ENCODE measurements at places on chromosomes 13 and 19.

DNA sequence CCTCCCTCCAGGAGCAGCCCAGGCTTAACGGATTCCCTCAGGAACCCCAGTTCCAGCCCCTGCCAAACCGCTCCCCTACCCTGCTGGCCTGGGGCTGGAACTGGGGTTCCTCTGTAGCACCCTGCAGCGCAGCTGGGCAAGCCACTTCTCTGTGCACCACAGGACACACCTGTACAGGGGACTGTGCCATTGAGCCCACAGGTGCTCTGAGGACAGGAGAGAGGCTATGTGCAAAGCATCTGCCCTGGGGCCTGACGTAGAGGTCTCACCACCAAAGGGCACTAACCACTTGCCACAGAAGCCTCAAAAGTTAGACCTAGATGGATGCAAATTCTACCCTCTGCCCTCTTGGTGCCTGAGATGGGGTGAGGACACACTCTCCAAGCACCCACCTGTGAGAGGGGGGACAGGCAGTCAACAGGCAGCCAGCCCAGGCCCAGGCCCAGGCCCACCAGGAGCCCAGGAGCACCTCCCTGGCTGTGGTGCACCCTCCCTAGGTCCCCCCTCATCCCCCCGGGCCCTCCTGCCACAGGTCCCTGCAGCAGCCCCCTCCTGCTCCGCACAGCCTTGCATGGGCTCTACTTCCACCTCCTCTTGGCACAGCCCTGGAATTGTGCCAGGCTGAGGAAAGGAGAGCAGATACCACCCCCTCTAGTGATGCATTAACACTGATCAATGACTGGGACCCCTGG, 27.6 kb upstream of the SLC35E1 start:
- no peak for DNase-seq

GRCh38 chr13:62482351-62482750, 1066.7 kb upstream of the PCDH20 start:
- DNase-seq = no peak

- DNase-seq = no peak
These were observed 180.6 kb downstream of the FOXO1 start for GRCh38 chr13:40485611-40486517.

DNA sequence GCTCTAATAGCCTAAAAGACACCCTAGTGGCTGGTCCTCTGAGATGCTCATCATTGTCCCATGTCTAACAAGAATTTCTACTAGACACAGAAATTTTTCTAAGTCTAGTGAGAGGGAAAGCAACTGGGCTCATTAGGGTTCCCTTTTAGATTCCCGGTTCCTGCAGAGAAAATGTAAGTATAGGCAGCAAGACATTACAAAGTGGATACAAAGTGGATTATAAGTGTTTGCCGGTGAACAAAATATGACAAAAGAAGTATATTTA, 20.8 kb upstream of the TMTC4 start:
- no peak for DNase-seq

- no peak for DNase-seq
These were observed 30.1 kb upstream of the SLC7A10 start for GRCh38 chr19:33255781-33256180.

DNA sequence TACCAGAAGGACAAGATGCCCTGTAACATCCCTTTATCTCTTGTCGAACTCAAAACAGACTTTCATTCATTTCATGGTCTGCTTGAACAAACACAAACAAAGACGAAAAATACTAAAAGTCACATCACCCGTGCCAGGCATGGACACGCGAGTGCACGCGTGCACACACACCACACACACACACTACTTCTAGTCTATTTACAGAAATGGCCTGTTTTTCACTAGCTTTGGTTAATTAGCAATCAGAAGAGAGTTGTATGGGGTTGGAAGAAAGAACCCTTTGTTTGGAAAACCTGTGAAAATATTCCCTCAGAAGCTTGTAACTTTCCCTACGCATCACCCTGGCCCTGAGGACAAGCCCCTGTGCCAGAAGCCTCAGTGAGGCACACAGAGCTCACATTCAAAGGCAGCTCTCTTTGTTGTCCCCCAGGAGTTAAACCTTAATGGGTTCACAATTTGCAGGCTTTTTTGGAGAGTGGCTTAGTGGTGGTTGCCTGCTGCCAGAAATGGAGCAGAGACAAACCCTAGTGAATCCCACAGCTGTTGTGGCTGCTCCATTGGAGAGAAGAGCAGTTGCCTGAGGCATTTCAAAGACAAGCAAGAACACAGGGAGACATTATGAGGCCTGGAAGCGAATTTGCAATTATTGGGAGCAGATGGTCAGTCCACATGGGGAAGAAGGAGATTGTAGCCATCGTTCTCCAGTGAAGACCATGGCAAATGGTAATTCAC, 55.9 kb downstream of the STARD13 start:
- no peak for DNase-seq

GRCh38 chr19:3112375-3113099, 18.4 kb downstream of the GNA11 start:
- DNase-seq = no peak

- DNase-seq = no peak
These were observed 755 bp upstream of the ZNF726 start for GRCh38 chr19:23913931-23914330.

GRCh38 chr19:46932346-46932745, 71.5 kb downstream of the ARHGAP35 start:
- no peak for DNase-seq

DNA sequence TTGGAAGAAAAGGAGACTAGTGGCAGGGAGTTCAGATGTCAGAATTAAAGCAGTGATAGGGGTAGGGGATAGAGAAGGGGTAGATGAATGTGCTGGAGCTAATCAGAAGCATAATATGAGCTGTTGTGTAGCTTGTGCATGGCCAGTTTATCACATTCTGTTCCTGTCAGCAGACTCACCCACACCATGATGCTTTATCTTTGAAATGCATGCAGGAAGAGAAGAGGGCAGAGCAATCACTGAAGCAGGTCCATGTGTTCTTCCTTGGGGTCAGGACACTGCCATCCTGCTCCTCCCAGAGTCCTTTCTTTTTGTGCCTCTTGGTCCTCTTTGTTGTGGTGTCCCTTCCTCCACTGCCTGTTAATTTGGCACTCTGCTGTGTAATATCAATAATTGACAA, 5.8 kb downstream of the CHAMP1 start:
- no peak for DNase-seq

DNA sequence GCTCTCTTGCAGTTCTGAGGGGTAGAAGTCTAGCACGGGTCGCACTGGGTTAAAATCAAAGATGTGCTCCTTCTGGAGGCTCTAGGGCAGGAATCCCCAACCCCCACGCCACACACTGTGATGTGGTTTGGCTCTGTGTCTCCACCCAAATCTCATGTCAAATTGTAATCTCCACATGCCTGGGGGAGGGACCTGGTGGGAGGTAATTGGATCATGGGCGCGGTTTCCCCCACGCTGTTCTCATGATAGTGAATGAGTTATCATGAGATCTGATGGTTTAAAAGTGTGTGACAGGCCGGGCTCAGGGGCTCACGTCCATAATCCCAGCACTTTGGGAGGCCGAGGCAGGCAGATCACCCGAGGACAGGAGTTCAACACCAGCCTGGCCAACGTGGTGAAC, 26.6 kb upstream of the CALM3 start:
- no peak for DNase-seq

GRCh38 chr19:38022791-38023670, 116.0 kb downstream of the SIPA1L3 start:
- no peak for DNase-seq

- DNase-seq = no peak
These were observed 1002.7 kb upstream of the PCDH20 start for GRCh38 chr13:62418376-62418775.
